ENCODE measurements at places on chromosomes 5 and 9.

DNA sequence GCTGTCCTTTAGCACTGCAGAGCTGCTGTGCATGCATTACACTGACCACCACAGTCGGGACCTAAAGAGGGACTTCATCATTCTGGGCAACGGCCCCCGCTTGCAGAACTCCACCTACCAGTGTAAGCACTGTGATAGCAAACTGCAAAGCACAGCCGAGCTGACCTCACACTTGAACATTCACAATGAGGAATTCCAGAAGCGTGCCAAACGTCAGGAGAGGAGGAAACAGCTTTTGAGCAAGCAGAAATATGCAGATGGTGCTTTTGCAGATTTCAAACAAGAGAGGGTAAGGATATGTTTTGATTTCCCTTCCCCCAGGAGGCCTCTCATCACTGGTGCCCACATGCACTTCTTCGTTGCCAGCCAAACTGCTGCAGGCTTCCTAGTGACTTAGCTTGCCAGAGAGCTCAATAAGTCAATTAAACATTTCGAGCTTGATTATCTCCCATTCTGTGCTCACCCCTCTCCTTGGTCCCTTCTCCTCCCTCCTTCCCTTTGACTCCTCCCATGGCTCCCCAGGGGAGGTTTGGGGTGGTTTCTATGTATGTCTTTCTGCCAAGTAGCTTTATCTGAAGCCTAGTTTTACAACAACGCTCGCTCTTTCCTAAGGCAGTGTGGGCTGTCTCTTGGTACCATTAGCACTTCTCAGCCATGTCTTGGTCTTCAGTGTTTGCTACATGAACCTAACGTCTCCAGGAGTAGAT is 66.7 kb downstream of the ZNF462 start:
- no peak for DNase-seq

- no peak for DNase-seq
Observed at GRCh38 chr5:78669331-78669730, 20.8 kb upstream of the LHFPL2 start.

- no peak for DNase-seq
Observed at GRCh38 chr5:12704955-12705354, 800.7 kb upstream of the CTNND2 start.

GRCh38 chr9:21080793-21081192 is 3.1 kb upstream of the IFNB1 start:
- no peak for DNase-seq

DNA sequence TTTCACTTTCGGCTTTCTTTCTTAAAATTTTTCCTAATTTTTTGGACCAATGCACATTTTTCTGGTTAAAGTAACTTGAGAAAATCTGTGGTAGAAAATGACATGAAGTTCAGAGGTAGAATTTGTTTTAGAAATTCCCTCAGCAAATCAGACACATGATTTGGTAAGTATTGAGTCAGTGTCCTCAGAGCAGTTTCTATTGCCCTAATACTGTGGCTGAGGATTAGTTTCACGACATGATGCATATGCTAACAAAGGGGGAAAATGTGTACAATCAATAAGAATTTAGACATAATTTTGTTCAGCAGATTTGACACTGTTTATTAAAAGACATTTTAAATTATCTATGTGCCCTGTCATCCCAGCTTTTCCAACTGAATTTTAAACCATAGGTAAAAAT is 56.2 kb upstream of the GCNT4 start:
- no peak for DNase-seq

- no peak for DNase-seq
Observed at GRCh38 chr9:16407617-16408016, 462.9 kb downstream of the BNC2 start.

DNA sequence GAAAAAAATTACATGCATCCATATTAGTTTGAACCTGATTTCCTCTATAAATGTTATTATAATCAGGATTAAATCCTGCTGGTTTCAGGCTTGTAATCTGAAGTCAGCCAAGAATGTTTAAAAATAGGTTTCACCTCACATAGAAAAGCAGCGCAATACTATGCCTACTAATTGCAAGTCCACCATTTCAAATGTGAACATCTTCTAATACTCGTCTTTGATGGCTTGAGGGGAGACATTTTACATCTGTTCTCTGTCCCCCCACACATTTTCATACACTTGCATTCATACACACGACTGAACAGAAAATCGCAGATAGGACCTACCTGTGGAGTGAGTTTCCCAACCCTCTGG is 41.8 kb downstream of the FREM1 start:
- no peak for DNase-seq

DNA sequence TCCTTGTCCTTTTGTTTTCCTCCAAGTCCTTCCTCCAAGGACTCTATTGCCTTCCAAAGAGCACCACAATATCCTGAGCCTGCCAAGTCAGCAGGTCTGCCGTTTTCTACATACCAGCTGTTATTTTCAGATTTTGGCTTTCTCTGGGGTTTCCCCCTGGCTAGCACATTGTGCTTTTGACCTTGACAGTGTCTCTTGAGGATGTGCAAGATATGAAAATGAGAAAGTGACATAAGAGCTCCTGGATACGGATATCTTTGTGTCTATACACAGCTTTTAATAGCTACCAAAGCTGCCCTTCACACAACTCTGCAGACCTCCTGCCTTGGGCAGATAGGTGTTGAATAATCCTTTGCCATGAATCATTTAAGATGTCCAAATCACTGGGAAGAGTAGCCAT is 67.0 kb downstream of the HAPLN1 start:
- no peak for DNase-seq

DNA sequence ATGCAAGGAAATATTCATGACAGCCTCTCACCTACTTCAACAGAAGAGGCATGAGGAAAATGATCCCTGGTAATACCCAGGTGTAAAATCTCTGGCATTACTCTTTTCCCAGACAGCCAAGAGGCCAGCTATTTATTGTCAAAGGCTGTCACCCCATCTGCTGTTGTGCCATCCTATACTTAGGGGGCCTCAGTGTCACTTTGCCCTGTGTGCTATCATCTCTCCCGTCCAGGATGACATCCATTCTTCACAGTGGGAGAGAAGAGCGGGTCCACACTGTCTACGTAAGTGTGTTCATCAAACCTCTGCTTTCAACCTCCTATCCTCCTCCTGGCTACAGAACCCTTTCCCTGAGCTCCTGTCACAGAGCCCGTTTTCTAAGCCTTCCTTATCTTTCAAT is 82.6 kb downstream of the MYO10 start:
- DNase-seq, result no peak

GRCh38 chr9:93013856-93014582 is 44.5 kb upstream of the SUSD3 start:
- DNase-seq, result no peak

DNA sequence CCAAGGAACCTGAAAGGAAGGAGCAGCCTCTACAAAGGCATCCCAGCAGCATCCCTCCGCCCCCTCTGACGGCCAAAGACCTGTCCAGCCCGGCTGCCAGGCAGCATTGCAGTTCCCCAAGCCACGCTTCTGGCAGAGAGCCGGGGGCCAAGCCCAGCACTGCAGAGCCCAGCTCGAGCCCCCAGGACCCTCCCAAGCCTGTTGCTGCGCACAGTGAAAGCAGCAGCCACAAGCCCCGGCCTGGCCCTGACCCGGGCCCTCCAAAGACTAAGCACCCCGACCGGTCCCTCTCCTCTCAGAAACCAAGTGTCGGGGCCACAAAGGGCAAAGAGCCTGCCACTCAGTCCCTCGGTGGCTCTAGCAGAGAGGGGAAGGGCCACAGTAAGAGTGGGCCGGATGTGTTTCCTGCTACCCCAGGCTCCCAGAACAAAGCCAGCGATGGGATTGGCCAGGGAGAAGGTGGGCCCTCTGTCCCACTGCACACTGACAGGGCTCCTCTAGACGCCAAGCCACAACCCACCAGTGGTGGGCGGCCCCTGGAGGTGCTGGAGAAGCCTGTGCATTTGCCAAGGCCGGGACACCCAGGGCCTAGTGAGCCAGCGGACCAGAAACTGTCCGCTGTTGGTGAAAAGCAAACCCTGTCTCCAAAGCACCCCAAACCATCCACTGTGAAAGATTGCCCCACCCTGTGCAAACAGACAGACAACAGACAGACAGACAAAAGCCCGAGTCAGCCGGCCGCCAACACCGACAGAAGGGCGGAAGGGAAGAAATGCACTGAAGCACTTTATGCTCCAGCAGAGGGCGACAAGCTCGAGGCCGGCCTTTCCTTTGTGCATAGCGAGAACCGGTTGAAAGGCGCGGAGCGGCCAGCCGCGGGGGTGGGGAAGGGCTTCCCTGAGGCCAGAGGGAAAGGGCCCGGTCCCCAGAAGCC is 30.8 kb downstream of the CD180 start:
- DNase-seq, result no peak

DNA sequence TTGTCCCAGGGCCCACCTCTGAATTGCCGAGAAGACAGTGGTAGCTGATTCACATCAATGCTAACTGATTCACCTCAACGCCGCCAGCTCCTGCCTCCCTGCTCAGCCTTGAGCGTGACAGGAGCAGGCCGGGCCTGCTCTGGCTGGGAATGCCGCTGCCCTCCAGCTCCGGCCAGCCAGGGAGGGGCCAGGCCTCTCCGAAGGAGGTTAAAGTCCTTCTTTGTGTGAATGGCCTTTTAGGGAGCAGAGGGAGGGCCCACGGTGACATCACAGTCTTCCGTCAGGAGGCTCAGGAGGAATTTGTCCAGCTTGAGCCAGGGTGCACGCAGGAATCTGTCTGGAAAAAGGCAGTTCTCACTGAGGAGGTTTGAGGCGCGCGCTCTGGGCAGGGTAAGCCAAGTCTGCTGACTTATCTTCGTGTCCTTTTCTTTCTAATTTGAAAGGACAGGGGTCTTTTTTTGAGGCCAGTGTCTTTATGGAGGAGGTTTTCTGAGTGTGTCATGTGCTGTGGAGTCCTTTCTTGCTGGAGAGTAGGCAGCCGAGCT is 82.7 kb downstream of the C9orf152 start:
- no peak for DNase-seq

DNA sequence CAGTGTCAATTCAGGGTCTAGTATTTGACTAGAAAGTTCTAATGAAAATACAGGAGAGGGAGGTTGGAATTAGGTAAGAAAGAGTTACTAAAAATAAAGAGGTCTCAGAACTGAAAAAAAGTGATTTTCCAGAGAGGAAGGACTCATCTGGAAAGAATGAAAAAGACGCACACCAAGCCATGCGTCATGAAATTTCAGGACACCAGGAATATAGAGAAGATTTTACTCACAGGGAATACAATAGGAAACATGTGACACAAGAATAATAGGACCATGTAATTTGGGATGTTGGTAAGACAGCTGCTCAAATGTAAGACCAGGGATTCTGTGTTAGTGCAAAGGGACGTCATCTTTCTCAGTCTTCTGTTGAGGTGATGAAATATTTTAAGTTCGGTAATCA is 224.7 kb downstream of the GDNF start:
- no peak for DNase-seq

DNA sequence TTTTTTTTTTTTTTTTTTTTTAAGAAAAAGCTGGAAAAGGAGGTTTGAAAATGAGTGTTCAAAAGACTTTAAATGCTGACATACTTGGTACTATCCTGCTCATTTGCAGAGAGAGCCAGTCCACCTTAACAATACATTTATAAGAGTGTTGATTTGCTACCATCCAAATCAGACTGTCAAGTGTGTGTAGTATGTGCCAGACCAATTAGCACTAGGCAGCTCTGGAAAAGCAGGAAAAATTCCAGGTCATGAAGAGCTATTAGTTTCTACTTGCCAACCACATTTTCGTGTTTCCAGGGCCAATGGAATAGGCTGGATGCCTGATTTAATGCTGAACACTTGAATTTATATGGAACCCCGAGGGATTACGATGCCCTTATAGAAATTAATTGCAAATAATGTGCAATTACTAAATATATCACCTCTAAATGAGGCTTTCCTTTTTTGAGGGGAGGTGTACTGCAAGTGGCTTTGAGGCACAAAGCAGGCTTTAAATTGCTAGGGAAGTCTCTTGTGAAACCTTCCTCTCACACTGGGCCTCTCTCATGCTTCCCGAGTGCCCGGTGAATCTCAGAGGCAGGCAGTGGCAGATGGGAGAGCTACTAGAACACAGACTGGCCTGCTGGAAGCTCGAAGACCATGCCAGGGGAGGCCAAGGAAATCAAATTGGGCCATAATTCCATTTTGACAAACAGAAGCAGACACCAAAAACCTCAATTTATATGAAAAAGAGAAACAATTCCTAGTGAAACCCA is 178.7 kb downstream of the PPP2R2B start:
- no peak for DNase-seq

DNA sequence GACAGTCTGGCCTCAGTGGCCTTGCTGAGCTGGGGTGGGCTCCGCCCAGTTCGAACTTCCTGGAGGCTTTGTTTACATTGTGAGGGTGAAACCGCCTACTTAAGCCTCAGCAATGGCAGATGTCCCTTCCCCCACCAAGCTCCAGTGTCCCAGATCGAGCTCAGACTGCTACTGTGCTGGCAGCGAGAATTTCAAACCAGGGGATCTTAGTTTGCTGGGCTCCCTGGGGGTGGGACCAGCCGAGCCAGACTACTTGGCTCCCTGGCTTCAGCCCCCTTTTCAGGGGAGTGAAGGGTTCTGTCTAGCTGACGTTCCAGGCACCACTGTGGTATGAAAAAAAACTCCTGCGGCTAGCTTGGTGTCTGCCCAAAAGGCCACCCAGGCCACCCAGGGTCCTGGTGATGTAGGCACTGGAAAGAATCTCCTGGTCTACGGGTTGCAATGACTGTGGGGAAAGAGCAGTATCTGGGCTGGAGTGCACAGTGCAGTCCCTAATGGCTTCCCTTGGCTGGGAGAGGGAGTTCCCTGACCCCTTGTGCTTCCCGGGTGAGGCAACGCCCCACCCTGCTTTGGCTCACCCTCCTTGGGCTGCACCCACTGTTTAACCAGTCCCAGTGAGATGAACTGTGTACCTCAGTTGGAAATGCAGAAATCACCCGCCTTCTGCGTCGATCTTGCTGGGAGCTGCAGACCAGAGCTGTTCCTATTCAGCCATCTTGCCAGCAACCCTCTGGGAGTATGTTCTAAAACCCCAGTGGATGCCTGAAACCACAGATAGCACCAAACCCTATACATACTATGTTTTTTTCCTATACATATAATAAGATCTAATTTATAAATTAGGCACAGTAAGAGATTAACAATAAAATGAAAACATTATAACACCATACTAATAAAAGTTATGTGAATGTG is 95.5 kb downstream of the TMEM161B start:
- DNase-seq, result no peak

DNA sequence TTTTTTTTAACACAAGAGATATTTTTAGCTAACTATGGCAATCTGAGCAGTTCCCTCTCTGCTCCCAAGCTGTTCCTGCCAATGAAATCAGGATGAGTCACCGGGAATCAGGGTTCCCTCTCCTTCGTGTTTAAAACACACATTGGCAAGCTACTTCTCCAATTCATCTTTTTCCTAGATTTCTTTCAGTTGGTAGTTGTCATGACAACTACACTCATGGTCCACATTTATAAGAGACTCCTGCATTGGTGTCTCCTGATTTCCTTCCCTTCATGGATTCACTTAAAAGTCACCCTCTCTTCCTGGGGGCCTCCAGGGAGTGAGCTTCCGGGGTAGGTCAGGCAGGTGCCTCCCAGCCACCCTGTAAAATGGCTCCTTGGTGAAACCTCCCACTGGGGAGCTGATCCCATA is 72.3 kb upstream of the NIPAL4 start:
- DNase-seq, result no peak

- DNase-seq, result no peak
Observed at GRCh38 chr5:6427694-6428093, 21.0 kb upstream of the UBE2QL1 start.

GRCh38 chr5:11251247-11251646 is 490.2 kb upstream of the DAP start:
- DNase-seq, result no peak

GRCh38 chr9:130741831-130742449 is 48.4 kb downstream of the EXOSC2 start:
- DNase-seq, result no peak
